Cardiac septum (tissue), 1 donor: ENCODE measurements at places on chromosomes 11 and 22. TPM values are rescaled to one million over a fixed set of nuclear protein-coding genes. Genes with fewer than 3 reads are reported as not detected.
A peak's percentile ranks its signal among the peaks of the same experiment; 100 is the strongest.

DNA sequence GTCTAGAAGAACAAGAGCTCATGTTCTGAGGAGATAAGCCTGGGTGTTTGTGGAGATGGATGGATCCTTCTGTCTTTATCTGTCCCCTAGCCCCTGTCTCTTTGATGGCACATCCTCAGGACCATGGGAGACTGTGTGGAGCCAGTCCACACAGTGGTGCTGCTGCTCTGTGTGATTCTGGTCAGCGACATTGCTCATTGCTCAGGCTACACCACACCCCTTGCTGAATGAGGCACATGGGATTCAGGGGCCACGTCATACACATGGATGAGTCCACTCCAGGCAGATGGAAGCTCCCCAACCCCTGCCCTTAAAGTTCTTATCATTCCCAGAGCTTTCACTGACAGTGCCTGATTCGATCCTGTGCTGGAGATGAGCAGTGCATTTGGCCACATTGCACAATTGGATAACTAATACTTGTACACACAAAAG is 222.2 kb downstream of the NAV2 start:
- no peak for DNase-seq

DNA sequence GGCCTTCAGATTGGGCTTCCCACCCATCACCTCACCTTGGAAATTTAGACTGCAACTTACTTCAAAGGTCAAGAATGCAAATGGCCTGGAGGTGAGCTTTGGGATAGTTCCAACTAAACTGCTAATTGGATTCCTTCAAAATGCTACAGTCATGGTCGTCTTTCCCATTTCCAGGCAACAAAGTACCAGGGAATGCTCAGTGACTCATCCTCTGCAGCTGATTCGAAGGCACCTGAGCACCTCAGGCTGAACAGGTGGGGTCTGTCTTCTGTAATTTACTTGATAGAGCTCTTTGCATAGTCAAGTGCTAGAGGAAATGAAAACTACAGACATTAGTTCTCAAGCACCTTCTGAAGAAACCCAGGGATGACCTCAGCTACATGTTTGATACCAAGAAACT is 20.5 kb upstream of the FSHB start:
- DNase-seq = no peak

- DNase-seq = peak; percentile 94
Measured at GRCh38 chr22:30286813-30287647, 2.3 kb downstream of the CASTOR1 start.

DNA sequence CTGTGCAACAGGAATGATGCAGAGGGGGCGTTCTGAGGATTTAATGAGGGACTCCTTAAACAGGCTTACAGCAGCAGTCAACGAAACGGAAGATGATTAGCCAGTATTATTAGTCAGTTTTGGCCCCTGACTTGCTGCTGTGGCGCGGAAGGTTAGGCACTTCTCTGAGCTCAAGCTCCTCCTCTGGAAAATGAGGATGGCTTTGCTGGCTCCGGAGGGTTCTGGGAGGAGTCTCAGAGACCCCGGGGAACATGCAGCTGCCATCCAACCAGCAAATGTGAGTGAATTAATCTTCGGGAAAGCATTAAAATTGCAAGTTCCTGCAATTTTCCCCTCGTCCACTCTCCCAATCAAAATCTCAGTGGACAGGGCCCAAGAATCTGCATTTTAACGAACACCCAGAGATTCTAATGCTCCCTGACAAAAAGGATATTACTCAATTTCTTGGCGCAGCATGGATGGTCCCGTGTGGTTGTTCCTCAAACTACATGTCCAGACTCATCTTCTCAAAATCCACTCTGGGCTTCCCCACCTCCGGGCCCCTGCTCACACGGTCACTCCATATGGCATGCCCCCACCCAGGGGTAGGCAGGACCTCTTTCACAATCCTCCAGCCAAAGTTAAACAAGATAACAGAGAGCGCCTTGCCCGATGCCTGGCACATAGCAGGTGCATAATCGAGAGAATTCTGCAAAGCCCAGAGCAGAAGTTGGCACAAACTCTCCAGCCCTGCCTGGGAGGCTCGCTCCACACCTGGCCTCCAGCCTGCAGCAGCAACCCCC is 6.4 kb downstream of the ELFN2 start:
- no peak for DNase-seq

GRCh38 chr22:49203091-49203858 is 624.4 kb downstream of the BRD1 start:
- no peak for DNase-seq

- no peak for DNase-seq
Measured at GRCh38 chr11:121936370-121936769, 179.6 kb downstream of the BLID start.

DNA sequence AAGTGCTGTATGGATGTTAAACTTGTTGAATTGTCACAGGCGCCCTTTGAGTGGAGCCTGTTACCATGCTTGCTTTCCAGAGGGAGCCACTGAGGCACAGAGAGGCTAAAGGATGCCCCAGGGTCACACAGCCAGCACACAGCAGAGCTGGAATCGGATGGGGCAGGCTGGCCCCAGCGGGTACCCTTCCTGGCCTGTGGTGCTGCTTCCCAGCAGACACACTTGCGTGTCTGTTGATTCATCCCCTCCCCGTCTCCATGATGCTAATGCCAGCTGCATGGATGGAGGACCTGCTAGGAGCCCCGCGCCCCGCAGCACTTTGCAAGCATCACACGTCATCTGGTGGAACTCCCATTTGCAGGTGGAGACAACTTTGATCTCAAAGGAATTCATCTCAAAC is 52.4 kb upstream of the SHISAL1 start:
- no peak for DNase-seq

- no peak for DNase-seq
Measured at GRCh38 chr11:87392665-87393064, 354.9 kb downstream of the TMEM135 start.

DNA sequence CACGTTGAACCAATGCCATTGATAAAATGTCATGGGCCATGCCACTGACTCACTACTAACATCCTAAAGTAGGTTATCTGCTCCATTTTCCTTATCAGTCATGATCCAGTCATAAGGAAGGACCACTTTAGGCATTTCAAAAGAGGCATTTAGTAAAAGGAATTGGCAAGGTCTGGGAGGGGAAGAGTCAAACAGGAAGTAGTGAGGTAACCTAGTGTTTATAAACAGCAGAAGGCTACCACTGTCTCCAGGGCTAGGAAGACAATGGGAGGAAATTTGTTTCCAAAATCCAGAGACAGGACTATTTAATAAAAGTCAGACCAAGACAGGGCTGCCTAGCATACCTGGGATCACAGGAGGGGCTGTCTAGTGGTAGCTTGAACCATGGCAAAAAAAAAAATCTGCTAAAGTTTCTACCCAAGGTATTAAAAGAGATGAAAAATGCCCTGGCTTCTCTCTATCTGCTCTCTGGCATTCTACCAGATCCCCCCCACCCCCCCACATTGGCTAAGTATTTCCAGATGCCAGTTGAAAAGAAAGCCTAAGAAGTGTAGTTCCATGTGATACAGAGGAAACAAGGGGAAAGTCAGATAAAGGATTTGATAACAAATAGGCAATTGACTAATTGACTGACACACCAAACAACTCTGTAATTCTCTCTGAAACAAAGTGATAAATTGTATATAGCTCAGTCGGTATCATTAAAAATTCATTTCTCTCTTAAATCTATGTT is 50.4 kb upstream of the C11orf87 start:
- DNase-seq = no peak

LGR4 gene
- total RNA-seq = 22.6 TPM

BCO2 gene
- total RNA-seq = 67.8 TPM

OR52A1 gene
- total RNA-seq = not detected

ZNF215 gene
- 0.24 TPM for total RNA-seq

C11orf65 gene
- 0.62 TPM for total RNA-seq

ZNF280B gene
- total RNA-seq = 0.57 TPM

CCDC157 gene
- total RNA-seq = 0.78 TPM
